GM19239 (cell line): ENCODE measurements at places on chromosomes 1 and 21.

DNA sequence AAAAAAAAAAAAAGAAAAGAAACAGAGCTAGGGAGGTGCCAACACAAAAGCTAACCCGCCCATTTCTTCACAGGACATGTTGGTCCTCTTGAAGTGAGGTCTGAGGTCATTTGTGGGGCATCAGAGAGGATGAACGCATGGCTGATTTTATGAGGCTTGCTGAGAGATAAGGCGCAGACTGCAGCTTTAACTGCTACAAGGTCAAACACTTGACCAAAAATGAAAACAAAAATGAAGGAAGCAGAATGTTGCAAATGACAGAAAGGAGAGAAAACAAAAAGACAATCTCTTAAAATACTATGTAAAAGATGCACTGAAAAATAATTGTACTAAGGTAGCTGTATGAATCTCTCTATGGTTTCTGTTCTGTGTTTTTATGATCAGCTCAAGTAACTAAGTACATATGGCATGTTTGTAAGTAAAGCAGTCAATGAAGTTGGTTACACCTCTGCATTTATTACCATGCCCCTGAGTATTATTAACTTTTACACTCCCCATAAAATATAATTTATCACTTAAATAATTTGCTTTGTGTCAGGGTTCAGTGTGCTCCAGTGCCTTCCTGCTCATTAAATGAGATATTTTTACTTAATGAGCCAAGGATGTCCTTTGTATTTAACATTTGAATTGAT is 249.1 kb upstream of the NR5A2 start:
- DNase-seq: no peak

DNA sequence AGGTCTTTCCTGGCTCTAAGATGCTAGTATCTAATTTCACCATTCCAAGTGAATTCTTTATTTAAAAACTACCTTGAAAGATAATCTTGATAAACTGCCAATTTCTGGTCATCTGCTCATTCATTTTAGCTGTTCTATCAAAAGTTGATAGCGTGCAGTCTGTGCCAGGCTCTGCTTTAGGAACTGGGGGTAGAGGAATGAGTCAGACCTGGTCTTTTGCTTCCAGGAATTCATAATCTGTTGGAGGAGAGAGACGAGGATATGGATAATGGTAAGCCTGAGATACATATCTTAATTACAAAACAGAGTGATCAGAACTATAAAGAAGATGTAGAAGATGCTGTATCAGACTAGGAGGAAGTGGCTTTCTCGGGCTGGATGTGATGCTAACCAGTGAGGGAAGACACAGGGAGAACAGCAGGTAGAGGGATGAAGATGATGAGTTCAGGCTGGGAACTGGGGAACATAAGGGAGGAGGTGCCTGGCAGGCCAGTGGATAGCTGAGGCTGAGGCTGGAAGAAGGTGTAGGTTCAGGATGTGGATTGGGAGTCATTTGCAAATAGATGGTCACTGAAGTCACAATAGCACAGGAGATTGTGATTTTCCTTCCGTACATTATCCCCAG is 12.3 kb upstream of the PHC2 start:
- no peak for DNase-seq

DNA sequence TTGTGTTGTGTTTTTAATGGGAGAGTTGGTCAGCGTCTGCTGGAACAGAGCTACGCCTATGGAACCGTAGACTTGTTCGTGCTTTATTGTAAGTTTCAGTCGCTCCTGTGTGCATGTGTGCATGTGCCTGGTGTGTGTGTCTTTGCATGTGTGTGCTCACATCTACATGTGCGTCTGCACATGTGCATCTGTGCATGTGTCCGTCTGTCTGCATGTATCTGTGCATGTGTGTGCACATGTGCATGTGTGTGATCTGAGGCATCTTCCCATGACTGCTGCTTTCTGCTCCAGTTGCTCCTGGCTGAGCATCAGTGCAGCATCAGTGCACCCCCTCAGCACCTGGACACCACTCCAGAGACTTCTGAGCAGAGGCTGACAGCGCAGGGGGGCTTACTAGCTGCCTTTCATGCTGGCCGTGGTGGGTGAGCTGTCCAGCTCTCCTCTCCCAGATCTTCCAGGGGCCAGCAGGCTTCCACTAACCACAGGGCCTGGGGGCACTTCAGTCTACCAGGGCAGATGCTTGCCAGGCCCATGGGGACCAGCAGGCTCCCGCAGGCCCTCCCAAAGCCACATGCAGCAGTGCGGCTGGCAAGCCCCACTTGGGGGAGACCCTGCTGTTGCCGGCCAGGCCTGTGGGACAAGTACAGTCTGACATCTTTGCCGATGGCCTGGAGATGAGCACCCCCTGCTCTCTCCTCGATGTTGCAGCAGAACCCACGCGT is 47.8 kb upstream of the PCBP3 start:
- no peak for DNase-seq

GRCh38 chr1:248140846-248141245 is 4.1 kb upstream of the OR2M5 start:
- DNase-seq: no peak

DNA sequence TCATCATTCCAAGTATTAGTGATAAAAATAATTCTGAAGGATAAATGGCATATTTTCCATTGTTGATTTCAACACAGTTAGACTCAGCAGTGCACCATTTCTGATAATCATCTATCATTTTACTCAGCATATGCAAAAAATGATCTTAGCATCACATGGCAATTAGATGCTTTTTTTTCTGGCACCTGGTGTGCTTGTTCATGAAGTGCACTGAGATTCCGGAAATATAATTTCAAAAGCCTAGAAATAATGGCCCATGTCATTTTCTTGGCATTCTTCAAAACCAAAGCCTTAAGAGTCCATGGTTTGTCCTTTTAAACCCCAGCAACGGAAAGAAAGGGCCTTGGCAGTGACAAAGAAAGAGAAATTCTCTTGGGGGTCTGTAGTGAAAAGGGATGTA is 278.8 kb downstream of the KIF26B start:
- no peak for DNase-seq

DNA sequence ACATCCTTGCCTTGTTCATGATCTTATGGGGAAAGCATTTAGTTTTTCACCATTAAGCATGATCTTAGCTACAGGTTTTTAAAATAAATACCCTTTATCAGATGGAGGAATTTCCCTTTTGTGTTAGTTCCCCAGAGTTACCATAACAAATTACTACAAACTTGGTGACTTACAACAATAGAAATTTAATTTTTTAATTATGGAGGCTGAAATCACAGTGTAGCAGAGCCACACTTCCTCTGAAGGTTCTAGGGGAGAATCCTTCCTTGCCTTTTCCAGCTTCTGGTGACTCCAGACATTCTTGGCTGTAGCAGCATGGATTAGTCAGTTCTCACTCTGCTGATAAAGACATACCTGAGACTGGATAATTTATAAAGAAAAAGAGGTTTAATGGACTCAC is 18.5 kb downstream of the MIGA1 start:
- no peak for DNase-seq

GRCh38 chr1:25074351-25075227 is 144.5 kb upstream of the RUNX3 start:
- no peak for DNase-seq

DNA sequence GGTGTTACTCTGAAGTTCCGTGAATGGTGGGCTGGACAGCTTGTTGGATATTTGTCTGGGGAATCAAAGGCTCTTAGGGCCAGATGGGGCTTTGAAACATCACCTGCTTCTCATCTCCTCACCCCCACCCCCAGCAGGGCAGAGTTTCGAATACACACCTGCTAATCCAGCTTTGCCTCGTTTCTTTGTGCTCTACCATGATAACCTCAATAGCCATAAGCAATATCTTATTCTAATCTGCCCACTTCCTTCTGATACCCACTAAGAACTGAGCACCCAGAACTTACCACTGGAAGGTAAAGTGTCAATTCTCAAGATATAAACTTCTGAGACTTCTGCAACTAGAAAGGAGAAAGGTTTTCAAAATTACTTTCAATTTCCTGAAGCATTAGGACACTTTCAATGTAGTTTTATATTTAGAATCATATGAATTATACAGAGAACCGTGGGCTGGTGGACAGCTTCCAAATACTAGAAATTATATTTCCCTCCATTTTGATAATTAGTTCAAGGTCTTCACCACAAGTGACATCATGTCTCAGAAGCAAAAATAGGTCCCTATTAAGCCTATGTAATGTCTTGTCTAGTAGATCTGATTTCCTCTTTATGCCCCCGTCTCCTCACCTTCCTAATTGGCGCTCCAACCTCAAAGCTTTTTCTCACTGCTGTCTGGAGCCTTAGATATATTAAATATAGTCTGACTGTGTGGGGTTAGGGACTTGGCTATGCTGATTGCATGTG is 64.4 kb upstream of the NEK2 start:
- DNase-seq: peak; percentile 25

- DNase-seq: no peak
Measured at GRCh38 chr1:154802336-154802969, 67.6 kb downstream of the KCNN3 start.

- DNase-seq: no peak
Measured at GRCh38 chr1:19528438-19528837, 43.1 kb upstream of the CAPZB start.

DNA sequence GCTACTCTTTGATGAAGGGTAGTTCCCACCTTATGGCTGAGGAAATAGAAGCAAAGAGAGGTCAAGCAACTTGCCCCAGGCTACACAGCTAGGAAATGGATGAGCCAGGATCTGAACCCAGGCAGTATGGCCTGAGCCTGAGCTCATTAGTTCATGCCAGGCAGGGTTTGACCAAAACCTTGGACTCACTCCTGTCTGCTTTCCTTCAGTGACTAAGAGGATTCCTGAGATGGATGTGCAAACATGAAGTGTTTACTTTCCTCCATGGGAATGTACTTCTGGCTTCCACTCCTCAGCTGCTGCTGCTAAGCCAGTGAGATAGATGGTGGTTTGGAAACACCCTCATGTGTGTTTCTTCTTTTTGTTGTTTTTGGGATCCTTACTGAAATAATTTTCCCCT is 35.1 kb upstream of the ERRFI1 start:
- DNase-seq: no peak

- DNase-seq: no peak
Measured at GRCh38 chr1:197392541-197392940, 124.5 kb downstream of the CRB1 start.

DNA sequence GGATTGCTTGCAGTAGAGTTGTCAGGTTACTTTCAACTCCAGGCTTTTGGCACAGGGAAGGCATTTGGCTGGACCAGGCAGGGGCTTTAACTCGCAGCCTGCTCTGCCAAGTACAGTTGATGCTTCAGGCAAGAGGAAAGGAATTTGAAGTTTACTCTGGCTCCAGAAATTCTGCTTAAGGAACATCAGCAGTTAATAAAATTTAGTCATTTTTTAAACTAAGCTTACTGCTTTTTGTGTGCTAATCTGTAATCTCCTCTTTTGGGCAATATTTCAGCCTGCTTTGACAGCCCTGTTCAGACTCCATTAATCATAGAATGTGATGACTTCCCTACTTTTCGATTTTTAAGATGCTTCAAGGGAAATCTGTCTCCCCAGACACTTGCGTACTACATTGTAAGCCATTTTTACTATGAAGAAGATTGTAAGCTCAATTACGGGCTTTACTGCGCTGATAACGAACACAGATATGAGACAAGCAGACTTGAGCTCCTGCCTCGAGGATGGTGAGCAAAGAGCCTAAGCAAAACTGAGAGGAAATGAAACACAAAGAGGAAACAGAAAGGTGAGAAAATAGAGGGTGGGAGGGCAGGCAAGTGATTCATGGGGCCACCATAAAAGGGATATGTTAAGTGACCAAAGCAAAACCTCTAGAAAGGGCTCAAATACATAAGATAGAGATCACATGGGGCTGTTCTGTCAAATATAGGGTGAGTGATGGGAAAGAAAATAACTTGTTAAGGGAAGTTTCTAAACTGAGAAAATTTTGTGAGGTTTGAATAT is 76.6 kb upstream of the VAV3 start:
- no peak for DNase-seq

DNA sequence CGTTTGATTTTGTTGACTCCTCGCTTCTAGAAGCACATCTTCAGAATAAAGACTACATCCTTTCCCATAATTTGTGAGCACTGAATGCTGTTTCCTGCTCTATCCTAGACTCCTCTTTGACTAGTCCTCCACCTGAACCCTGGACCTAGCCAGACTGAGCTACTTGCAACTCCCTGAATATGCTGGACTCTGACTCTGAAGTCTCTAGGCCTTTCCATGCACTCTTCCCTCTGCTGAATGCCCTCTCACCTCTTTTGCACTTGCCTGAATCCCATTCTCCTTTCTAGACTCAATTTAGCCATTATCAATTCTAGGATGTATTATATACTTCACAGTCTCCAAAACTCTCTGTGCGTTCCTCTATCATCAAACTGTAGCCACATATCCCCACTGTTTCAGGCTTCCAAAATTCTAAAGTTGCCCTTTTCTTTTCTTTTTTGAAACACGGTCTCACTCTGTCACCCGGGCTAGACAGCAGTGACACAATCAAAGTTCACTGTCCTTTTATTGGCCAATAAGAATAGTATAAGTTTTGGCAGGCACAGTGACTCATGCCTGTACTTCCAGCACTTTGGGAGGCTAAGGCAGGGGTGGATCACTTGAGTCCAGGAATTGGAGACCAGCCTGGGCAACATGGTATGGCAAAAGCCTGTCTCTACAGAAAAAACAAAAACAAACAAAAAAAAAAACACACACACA is 127.0 kb downstream of the LTN1 start:
- DNase-seq: no peak

DNA sequence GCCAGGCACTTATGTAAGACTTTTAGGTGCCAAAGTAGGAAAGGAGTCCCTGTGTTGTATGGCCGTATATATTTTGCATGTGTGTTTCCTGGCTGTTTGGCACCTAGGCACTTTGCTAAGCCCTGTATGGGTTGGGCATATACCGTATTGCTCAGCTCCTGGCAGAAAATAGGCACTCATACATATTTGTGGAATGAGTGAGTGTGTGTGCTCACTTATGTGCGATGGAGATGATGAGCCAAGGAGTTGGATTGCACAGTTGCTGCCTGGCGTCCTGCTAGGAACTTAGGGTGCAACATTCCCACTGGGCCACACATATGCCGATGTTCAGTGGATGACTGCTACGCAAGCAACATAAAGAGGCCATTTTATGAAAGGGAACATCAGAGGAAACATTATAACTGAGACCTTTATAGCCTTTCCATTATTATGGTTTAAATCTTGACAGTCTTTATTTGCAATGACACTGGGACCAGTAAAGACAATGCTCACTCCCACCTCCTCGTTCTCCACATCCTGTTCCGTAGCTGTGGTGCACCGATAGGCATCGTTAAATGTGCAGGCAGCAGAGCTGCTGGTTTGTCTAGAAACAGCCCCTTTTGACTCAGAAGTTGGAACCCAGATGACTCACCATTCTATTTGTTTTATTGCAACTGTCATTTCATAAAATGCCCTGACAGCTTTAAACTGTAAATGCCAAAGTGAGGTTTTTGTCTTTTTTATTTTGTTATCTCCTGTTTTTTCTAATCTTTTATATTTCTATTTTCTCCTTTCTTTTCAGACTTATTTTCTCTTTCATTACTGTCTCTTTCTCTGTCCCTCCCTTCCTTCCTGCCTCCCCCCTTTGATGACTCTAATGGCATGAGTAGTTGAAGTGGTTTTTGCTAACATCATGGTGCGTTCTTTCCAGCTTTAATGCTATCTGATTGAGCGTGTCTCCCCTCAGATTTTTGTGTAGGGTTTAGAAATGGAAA is 36.1 kb downstream of the PEX14 start:
- DNase-seq: peak; percentile 70
